NB4 (cell line): ENCODE measurements at places on chromosomes 4 and X.

GRCh38 chr4:7892212-7893019, 47.2 kb downstream of the AFAP1 start:
- no peak for DNase-seq

DNA sequence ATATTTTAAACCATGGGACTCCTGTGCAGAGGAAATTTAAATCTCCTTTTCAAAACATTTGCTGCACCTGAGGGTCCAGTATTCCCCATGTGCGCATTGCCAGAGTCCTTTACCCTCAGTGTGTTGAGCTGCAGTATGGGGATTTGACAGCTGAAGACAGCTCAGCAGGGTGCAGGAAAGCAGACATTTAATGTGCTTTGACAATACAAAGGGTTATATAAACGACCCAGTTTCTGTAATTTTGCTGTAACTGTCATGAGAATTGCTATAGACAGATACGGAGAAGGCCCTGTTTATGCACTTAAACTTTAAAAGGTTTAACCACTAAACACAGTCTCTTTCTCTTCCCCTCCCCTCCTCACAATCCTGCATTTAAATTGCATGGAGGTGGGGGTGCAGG, 393.4 kb downstream of the MID1IP1 start:
- no peak for DNase-seq

- DNase-seq = no peak
These were observed 23.2 kb downstream of the PSMD10 start for GRCh38 chrX:108068121-108068520.

DNA sequence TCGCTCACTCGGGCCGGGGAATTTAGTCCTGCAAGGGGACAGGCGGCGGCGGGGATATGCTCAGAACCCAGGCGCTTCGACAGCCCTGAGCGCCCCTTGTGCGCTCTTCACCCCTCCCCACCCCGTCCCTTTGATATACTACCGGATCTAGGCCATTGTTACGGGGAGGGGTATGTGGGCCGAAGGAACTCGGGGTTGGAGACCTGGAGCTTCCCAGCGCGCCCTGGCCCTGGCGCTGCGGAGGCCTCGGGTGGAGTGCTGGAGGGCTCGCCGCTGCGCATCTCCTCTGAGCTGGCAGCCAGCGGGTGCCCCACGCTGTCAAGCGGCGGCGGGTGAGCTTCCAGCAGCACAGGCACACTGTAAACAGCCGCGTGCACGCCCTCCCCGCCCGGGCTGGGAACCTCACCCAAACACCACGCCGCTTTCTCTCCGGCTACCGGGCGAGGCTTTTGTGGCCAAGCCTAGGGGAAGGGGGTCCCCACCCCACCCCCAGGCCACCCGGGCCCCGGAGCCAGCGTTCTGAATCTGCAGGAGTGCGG, 54.5 kb upstream of the BCOR start:
- no peak for DNase-seq

- DNase-seq = no peak
These were observed 20.2 kb upstream of the CCKAR start for GRCh38 chr4:26510334-26510964.
